ENCODE measurements at places on chromosomes 11 and 22.

DNA sequence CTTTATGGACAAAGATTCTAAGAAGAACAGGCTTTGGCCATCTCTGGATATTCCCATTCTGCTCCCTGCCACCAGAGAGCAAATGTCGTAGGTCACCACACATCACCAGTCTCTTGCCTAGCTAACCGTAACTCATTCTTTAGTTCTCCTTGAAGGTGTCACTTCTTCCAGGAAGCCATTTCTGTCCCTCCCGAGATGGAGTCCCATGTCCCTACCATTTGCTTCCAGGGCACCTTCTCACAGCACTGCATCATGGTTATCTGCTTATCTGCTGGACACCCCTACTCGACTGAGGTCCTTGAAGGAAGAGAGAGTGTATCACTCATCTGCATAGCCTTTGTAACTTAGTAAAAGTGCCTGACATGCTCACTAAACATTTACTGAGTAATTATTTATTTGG is 47.6 kb downstream of the FAM83F start:
- DNase-seq = no peak

GRCh38 chr11:117807482-117808327 is 10.7 kb upstream of the DSCAML1 start:
- peak; percentile 79 for DNase-seq

DNA sequence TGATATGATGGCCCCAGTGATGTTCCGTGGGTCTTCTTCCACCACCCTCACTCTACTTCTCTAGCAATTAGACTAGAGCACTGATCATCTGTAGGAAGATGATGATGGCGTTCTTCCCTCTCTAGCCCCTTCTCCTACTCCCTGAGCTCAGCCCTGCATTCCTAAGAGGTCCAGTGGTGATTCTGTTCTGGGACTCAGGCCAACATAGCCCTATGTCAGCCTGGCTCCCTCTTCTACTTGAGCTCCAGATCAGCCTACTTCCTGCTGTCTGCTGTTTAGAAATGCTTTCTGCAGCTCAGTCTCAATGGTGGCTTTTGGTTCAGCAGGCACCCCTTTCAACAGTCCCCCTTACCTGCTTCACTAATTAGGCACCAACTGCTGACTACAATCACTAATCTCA is 86.1 kb upstream of the ZBED5 start:
- no peak for DNase-seq

- DNase-seq = no peak
Observed at GRCh38 chr11:8747173-8747572, 64.6 kb downstream of the RPL27A start.

DNA sequence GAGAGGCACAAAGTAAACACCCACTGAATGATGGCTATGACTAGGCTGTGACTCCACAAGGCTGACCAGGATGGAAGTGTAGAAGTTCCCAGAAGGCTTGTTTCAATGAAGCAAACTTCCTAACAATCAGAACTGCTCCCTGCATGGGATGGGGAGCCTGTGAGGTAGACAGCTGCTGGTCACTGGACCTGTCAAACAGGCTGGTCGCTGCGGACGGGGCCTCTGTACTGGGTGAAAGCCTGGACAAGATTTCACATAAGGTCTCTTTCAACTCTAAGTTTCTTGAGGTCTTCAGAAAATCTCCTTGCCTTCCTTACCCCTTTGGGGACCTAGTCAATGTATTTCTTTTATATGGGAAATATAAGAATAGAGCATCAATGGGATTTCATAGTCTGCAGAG is 438.2 kb downstream of the BUD13 start:
- DNase-seq = no peak

DNA sequence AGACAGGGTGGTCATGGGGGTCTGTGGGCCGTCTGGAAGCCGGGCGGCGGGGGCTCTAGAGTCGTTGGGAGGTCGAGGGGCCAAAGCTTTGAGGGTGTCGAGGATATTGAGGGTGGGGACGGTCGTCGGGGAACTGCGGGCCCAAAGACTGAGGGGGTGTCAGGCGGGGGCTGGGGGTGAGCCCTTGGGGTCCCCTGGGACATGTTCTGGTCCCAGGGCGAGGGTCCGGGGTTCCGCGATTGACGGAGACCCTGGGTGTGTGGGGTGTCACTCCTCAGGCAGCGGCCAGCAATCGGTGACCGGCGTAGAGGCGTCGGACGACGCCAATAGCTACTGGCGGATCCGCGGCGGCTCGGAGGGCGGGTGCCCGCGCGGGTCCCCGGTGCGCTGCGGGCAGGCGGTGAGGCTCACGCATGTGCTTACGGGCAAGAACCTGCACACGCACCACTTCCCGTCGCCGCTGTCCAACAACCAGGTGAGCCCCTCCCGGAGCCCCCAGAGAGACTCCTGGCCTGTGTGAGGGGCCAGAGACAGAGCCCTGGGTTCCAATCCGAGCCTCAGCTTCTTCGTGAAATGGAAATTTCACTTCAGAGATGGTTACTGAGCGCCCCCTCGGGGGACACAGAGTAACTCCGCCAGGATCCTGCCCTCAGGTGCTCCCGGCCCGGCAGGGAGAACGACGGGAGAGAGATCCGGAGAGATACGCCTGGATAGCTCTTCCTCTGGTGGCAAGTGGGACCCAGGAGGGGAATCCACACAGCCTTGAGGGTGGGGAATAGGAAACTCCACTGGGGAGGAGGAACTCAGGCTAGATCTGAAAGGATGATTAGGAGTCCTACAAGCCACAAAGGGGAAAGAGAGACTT is 714 bp downstream of the SDF2L1 start:
- DNase-seq = peak; percentile 56

DNA sequence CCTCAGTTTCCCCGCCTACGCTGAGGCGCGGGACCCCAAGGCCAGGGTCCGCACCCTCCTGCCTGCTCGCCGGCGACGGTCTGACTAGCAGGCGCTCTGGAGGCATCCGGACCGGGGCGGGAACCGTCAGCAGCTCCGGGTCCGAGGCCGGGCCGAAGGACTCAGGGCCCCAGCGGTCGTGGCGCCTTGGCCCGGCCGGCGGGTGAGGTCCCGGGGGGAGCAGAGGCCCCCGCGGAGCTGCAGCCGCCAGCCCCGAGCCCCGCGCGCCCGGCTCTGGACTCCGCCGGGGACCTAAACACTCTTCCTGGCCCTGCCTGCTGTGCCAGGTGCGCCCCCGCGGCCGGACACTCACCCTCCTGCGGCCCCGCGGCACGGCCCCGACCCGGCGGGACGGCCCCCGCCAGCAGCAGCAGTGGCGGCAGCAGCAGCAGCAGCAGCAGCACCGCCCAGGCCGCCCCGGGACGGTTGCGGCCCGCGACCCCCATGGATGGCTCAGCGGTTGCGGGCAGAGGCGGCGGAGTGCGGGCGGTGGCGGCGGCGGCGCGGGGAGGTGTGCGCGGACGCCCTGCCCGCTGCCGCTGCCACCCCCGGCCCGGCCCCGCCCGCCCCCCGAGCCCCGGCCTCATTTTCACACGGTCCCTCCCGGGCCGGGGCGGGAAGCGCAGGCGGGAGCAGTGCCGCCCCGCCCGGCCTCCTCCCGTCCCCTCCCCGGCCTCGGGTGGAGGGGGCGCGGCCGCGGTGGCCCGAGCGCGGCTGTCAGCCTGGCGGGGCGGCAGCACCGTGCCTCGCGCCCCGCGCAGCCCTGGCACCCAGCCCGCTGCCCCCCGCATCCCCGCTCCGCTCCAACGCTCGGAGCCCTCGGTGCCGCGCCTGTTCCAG is at the start of gene SCUBE2:
TSS of gene SCUBE2 (minus strand) at position 556 of the 879 bp plus-strand sequence. CDS start at position 485, 71 bp downstream.
- no peak for DNase-seq

GRCh38 chr22:46053563-46054090 is 76.7 kb upstream of the WNT7B start:
- no peak for DNase-seq

DNA sequence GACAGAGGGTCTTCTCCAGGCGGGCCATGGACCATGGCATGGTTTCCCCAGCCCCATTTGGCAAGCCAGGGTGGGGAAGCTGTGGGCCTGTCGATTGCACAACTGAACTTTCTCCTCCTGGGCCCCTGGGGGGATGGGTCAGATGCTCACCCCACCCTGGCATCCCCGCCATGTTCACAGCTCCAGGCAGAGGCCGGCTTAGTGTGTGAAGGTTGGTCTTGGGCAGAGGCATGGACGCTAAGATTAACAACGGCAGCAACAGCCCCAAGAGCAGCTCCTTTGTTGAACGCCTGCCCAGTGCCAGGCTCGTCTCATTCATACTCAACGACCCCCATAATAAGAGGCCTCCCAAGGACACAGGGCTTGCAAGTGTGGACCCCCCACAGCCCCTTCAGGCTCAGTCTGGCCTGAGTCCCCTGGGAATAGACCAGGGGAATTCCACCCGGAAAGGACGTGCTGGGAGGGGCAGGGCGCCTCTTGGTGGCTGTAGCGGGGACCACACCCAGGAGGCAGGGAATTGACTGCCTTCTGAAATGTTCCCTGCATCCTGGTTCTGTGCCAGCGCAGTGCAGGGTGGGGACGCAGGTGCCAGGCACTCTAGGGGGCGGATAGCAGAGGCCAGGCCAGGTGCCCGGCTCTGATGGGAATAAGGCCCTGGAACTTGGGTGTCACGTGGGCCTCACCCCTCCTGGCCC is 8.3 kb downstream of the TSPO start:
- no peak for DNase-seq

- no peak for DNase-seq
Observed at GRCh38 chr11:46345881-46346484, 1.3 kb upstream of the DGKZ start.

DNA sequence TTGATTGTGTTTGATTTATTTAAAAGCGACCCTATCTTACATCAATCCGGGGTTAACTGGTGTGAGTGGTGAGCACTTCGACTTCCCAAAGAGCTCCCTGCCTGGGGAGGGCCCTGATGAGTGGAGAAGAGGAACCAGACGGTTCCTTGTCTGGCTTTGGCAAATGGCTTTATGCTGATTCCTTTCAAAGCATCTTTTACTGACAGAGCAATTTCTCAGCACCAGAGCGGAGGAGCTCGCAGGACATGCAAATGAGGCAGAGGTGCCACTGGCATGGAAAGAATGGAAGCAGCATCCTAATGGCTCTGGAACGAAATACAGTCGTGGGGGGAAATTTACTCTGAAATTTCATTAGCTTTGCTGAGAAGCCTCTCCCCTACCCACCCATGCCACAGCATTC is 410.9 kb upstream of the B3GAT1 start:
- DNase-seq = no peak

Measured in activated T-cell treated with anti-CD3 and anti-CD28 coated beads for 4 hours (primary cell).